ENCODE measurements at places on chromosomes 7 and 10.

- DNase-seq: no peak
Measured at GRCh38 chr10:59346321-59346720, 16.0 kb downstream of the FAM13C start.

DNA sequence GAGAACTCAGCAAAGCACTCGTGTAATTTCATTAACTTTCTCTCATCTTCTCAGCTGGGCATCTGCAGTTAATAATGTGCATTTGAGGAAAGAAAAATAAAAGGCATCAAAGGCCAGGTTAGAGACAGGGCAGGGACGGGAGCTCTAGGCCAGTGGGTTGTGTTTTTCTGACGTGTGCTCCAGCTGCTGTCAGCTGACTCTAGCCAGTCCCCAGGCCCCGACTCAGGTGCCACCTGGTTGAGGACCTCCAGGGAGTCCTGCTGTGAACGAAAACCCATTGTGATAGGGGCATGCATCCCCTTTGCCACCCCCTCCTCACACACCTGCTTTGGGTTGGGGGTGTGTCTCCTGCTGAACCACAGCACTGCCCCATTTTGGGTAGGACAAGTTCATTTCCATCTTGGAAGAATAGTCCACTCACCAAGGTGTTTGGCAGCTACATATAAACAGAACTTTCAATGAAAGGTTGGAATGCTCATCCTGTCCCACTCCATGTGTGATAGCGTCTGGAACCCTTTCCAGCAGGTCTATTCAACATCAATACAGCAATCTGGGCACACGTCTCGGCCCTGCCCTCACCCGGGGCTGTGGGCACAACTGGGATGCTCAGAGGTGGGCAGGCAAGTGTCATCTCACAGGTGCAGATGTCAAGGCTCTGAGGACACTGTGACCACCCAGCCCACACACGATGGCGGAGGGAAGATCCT, 146.1 kb upstream of the FAM20C start:
- no peak for DNase-seq

DNA sequence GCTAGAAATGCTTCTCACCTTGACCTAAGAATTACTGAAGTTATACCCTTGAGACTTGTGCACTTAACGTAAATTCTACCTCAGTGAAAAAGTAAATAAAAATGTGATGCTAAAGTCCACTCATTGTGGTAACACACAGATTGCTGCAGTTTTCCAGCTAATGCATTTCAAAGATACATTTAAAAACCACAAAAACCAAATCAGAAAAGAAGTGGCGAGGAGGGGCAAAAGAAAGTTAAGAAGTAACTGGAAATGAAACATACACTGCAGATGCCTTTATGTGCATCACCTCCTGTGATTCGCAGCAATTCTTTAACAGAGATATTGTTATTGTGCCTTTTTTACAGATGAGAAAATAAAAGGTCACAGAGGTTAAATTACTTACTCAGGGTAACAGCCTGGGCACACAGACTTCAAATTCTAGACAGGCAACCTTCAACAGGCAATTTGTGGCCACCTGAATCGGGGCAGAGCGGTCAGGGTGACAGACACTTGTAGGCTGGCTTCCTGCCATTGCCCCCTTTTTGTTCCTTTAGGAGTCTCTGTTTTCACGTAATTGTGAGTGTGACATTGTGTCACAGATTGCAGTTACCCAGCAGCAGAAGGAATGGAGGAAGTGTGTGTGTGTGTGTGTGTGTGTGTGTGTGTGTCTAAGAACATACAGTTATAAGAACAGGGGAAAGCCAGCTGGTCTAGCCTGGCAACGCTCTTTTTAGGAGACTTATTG, 1.9 kb downstream of the WIPF3 start:
- DNase-seq: no peak

- DNase-seq: no peak
Measured at GRCh38 chr7:14381306-14381705, 391.8 kb upstream of the ETV1 start.

DNA sequence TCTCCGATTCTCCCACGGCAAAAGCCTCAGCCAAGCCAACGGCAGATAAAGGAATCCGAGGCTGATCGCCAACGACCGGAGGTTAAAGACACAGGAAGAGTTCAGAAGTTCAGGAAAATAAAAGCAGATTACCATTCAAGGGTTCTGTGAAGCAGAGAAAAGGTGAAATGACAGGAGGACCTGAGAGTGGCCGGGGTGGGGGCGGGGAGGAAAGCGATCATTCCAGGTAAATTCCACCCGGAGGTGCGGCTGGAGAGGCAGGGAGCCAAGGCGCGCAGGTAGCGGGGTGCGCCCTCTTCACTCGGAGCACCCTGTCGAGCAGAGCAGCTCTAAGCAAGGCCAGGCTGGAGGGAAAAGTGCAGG, 35.3 kb upstream of the SEPHS1 start:
- DNase-seq: no peak

DNA sequence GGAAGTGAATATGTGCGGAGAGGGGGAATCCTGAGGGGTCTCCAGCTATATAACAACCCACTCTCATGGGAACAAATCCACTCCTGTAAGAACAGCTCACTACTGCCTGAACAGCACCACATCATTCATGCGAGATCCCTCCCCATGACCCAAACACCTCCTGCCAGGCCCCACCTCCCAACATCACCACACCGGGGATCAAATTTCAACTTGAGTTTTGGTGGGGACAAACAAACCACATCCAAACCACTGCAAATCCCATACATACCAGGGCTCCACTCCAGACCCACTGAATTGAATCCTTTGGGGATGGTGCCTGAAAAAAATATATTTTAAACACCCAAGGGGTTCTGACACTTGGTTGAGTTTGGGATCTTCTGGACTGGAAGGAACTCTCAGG, 181.5 kb upstream of the PLXNA4 start:
- DNase-seq: no peak

GRCh38 chr10:5594271-5595049, 69.7 kb downstream of the CALML3 start:
- DNase-seq: peak; percentile 79

- no peak for DNase-seq
Measured at GRCh38 chr7:13104128-13104527, 416.7 kb downstream of the ARL4A start.

- DNase-seq: no peak
Measured at GRCh38 chr7:46993396-46993795, 588.5 kb downstream of the TNS3 start.

DNA sequence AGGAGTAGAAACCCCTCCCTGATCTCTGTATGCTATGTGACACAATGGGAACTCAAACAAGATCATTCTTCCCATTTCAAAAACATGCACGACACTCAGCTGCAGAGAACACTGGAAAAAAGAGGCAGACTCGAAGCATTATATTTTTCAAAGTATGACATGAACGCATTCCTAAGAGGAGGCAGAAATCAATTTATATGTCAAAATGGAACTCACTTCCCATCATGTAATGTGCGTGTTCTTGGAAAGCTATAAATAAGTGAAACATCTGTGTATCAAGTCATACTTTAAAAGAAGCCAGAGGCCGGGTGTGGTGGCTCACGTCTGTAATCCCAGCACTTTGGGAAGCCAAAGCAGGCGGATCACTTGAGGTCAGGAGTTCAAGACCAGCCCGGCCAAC, 142.7 kb downstream of the ICA1 start:
- DNase-seq: no peak

DNA sequence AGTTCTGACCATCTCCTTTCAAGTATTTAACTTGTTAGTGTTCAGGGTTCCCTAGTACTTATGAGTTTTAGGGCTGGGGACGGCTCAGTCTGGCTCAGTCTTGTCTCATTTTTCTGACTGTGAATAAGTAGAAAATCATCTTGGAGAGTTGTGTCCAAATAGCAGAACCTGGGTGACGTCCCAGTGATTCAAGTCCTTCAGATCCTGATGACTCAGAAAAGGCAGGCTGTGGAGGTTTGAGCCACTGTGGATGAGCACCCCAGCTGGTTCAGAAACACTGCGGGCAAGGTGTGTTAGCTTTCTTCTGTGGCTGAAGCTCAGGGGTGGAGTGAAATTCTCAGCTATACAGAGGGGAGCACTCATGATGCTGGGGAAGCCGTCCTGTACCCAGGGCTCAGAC, 154.4 kb upstream of the NPY start:
- DNase-seq: peak; percentile 44

DNA sequence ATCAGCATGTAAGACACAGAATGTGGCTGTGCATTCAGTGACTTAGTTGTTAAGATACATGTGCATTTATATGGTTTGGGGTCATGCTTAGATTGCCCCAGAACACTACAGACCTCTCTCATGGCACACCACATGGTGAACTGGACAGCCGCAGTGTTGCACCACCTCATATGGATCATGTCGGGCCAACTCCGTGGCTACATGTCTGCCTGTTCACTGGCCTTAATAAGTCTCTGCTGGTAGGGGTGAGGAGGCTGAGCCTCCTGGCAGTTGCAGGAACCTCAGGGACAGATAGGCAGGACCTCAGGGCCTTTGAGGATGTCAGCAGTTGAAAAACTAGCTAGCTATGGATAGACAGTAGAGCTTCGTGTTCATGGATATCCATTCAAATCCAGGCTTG, 751.0 kb downstream of the GRID1 start:
- no peak for DNase-seq

GRCh38 chr10:112991888-112992491, 41.9 kb downstream of the TCF7L2 start:
- no peak for DNase-seq

DNA sequence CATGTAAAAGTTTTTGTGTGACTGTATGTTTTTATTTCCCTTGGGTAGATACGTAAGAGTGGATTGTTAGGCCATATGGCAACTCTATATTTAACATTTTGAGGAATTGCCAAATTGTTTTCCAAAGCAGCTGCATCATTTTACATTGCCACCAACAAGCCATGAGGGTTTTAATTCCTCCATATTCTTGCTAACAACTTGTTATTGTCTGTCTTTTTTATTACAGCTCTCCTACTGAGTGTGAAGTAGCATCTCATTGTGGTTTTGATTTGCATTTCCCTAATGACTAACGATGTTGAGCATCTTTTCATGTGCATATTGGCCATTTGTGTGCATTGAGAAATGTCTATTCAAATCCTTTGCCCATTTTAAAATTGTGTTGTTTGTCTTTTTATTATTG, 94.9 kb downstream of the CARD11 start:
- no peak for DNase-seq

GRCh38 chr7:159019111-159019510, 125.6 kb downstream of the VIPR2 start:
- no peak for DNase-seq

DNA sequence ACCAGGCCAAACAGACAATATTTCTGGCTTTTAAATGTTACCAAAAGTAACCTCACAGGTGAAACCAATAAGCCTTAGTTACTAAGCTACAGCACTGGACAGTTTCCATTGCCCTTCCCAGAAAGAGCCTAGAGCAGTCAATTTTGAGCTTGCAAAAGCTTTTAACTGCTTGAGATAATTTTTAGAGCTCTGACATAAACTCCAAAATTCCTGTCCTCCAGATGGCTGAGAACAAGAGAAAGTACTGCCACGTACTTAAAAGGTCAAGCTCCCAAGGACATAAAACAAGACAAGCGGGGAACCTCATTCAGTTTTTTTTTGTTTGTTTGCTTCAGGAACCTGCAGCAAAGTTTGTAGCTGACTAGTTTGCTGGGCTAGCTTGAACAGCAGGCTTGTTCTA, 54.1 kb downstream of the BBS9 start:
- DNase-seq: peak; percentile 26

DNA sequence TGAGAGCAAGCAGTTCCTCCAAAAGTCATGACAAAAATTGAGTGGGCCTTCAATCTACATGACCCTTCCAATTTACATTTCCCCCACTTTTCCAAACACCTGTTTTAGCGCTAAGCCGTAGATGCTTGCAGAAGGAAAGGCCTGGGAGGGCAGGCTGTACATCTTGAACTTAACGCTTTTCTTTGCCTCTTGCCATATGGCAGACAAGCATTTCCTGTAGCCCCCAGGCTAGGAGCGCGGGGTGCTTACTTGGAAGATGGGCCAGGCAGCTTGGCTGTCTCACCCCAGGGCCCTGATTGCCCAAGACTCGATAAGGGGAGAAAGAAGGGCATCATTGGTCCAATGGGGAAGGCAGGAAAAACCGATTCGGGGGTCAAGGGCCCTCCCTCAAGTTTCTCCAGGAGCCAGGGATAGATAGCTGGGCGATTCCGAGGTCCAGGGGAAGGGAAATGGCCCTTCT, 1.8 kb downstream of the HOXA10 start:
- DNase-seq: peak; percentile 40

DNA sequence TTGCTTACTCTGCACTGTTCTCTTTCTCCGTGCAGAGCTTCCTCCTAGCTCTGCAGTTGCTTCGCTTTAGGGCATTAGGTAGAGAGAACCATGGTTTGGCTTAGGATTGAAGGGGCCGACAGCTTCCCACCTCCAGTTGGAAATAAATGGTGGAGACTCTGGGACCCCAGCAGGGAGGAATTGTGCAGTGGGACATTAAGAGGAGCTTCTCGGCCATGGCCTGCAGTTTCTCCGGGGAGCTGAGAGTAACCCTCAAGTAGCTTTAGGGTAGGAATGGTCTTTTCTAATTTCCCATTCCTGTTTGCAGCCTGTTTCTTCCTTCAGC, 1.2 kb downstream of the SUFU start:
- no peak for DNase-seq

- peak; percentile 86 for DNase-seq
Measured at GRCh38 chr10:69861251-69862240, 59.8 kb downstream of the COL13A1 start.

GRCh38 chr7:28088032-28088431, 92.6 kb downstream of the JAZF1 start:
- DNase-seq: no peak

DNA sequence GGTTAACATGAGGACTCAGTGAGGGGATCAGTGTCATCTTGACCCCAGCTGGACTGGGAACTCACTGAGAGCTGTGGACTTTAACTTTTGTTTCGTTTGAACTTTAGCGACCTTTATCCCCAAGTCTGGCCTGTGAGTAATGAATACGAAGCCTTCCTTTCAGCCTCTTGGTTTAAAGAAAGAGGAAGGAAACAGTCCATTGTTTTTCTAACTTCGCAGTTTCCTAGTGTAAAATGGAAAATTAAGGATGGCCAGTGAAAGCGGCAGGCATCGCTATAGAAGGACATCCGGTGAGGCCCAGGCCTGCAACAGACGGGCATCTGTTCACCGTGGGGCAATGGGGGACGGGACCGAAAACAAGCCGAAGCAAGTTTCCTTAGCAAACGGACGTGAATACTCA, 44.1 kb upstream of the ADO start:
- no peak for DNase-seq

DNA sequence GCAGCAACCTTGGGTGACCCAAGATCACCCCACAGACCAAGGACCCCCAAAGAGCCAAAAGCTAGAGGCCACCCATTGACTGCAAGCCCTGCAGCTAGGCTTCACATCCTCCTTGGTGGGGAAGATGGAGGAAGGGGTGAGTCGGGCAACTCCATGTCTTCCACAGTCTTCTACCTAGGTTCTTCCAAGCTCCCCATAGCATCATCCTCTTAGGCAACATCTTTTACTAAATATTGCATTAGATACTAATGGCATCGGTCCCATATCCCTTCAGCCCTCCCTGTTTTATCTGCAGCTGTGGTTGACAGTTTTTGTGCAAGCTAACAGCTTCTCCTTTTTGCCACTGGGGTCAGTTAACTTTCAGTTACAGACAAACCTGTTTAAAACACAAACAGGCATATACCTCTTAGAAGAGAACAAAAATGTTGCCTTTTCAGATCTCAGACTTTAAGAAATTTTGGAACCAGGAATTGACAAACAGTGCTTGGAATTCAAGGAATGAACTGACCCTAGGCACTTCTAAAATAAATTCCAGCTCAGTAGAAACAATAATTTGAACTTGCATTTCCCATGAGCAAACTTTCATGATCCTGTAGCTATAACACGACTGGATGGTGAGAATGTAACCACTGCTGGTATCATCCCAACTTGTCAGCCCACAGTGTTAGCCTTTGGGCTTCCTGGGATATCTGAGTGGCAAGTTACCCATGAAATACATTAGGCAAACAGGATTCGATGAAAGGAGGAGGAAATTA, 33.9 kb upstream of the MSMB start:
- DNase-seq: no peak

GRCh38 chr10:132178672-132179545, 7.8 kb upstream of the DPYSL4 start:
- DNase-seq: no peak

Data from GM04504 (cell line).